ENCODE measurements at places on chromosomes 1 and 21.
A peak's percentile ranks its signal among the peaks of the same experiment; 100 is the strongest.

DNA sequence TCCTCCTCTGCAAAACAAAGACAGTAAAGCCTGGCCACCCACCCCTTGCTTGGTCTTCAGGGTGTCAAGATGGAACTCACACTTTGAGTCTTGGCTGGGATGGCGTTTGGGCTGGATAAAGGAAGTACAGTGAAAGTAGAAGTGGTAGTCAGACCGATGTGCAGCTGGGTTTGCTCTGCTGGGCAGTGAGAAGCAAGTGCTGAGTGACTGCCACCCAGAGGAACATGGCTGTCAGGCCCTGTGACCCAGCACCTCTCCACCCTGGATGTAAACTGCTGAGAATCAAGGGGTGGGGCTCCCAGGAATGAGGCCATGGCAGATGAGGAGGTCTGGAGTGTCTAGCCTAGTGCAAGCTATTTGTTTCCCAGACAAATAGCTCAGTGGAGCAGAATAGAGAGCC, 51.2 kb downstream of the POFUT2 start:
- peak; percentile 64 for DNase-seq

DNA sequence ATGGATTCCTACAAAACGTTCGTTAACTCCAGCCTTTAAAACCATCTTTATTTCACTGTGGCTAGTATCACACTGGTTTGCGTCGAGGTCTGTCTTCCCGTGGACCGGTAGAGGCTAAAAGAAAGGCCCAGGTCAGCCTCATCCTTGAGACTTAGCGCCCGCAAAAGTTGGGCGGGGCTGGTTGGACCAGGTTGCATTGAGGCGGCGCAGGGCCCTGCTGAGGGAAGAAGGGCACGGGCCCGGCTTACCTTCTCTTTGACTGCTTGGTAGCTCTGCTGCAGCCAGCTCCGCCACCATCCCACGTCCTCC, 455 bp downstream of the BSDC1 start:
- peak; percentile 60 for DNase-seq

DNA sequence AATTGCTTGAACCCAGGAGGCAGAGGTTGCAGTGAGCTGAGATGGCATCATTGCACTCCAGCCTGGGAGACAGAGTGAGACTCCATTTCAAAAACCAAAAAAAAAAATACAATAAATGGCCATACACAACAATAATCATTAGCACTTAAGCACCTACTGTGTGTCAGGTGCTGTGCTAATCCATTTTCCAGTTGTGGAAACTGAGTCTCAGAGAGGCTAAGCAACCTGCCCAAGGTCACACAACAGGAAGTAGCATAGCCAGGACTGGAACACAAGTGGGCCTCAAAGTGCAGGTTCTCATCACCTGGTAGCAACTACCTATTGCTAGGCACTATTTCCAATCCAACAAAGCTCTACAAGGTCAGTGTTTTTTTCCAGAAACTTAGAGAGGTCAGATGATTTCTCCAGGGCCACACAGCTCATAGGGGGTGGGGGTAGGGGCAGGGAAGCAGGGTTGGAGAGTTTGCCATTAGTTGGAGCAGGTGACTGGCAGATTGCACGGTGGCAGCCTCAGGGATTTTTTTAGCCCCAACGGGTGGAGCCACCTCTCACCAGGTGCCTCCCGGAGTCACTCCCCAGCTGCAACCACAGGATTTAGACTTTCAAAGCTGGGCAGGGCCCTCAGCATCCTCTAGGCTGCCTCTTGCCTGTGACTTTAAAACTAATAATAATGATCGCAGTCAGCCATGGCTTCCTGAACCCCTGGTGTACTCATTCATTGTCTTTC, 52.5 kb upstream of the ID3 start:
- no peak for DNase-seq

- DNase-seq = no peak
These were observed 33.6 kb upstream of the LRRC8C start for GRCh38 chr1:89599332-89599630.

DNA sequence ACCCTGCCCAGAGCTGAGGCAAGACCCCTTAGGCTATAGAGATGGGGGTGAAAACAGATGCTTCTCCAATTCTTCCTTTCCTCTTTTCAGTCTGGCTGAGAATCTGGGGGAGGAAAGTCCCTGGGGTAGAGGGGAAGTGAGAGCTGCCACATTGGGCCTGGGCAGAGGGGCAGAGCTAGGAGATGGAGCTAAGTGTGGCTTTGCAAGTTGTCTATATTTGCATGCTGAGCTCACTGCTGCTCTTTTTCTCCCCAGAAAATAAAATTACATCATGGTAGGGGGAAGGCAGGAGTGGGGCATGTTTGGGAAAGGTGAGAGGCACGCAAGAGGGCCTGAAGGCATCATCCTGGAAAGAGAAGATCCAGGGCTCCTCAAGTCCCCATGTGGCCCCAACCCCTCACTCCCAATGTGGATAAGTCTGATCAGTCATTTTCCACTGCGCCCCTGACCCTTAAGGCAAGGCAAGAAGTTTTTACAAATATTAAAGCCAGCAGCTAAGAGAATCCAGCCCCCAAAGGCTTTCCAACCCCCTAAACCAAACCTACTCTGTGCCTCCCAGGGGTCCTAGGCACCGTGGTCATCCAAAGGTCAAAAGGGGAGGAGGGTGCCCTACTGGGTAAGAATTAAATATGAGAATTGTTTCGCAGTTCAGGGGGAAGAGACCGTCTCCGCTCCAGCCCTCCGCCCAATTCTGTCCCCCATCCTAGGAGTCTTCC, 500 bp upstream of the PEA15 start:
- no peak for DNase-seq

DNA sequence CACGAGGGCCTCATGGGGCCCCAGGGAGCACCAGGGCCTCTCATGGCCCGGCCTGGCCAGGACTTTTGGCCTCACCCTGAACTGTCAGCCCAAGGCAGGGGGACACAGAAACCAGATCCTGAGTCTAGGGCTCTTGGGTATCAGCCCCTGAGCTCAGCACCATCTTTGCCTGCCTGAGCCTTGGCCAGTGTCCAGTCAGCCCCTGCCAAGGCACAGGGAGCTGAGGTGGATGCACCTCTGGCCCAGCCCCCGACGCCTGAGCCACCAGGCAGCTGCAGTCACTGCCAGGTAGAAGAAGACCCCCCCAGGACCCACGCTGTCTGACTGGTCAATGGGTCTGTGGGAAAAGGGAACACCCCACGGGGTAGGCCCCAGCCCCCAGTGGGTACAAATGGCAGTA, 25.3 kb downstream of the CDCA8 start:
- DNase-seq = no peak
